CD4-positive, alpha-beta T cell treated with Interleukin-21 for 1 hour (primary cell): ENCODE measurements at places on chromosomes 1 and 21.
A peak's percentile ranks its signal among the peaks of the same experiment; 100 is the strongest.

DNA sequence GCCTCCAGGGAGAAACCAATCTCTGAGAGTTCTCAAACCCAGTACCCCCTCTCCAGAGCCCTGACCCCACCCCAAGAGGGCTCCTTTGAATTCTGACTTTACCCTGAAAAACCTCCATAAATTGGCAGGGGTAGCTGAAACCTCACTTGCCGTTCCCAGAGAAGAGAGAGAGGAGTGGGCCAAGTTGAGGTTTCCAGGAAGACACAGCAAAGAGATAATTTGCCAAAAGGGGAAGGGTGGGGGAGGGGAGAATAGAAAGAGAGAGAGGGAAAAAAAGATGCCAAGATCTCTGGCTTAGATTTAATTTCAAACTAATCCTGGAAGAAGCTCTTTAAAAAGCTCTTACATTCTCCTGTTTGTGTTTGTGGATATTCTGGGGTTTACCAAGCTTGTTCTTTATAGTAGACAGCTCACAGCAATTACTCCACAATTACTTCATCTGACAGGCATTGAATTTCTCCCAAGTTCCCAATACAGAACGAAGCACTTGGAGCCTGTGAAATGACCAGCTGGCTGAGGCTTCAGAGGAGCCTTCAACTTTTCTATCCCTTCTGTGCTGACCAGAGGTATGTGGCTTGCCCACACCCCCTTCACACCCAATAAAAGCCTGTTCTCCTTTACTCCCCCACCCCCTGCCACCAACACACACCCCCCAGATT is 1.1 kb upstream of the GRHL3 start:
- DNase-seq, result no peak

GRCh38 chr1:154883919-154884868 is 14.1 kb upstream of the KCNN3 start:
- DNase-seq, result no peak

- no peak for DNase-seq
These were observed 25.1 kb upstream of the PLEKHA6 start for GRCh38 chr1:204384636-204385352.

DNA sequence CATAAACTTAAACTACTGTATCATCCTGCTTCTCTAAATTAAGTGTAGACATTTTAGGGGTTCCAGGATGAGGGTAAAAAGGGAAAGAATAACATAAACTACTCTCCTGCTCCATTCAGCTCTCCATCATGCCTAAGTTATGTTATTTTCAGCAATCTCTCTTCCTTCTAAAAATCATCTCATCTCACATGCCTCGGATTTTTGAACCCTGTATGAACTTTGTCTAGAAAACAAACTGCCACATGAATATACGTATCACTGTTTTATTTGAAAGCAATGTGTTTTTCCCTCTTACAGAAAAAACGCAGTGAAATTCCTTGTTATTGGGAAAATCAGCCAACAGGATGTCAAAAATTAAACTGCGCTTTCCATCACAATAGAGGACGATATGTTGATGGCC is 32.6 kb downstream of the ZBED6 start:
- no peak for DNase-seq

DNA sequence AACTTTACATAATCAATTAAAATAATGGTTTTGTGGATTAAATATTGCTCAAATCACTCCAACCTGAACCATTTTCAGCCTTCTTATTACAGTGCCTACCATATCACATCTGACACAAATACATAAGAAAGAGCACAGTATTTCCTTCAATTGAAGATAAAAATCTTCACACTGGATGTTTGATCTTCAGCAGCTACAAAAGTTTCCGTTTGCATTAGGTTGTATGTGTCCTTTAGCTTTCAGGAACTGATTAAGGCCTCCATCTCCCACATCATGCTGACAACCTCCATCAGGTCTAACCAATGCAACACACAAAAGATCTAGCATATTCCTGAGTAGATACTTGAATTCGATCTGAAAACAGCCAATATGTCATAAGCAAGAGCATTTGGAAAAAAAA is 195.1 kb upstream of the NR5A2 start:
- no peak for DNase-seq

DNA sequence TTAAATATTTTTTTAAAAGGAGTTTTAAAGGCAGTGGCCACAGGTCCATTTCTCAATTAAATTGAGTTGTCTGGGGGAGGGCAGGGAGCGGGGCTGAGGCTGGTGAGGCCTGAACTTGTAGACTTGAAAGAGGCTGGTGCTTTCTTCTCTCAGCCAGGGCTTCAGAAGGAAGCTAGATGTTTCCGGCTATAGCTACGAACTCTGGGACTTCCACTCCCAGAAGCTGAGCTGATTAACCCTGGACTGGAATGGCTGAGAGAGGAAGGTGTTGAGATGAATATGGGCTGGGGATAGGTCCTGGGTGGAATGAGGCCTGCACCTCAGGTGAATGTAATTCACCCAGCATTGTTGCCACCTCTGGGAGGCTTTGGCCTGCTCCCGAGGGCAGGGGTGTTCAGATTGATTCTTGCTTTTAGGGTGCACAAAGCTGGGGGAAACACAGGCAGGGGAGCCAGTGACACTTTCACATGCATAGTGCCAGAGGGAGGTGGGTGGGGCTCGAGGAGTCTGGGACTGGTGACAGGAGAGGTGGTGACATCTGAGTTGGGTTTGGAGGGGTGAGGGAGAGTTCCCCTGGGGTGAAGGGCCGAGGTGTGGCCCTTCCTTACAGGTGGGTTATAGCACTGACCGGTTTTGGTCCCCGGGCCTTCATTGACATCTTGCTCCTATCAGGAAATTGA is 18.2 kb downstream of the LDLRAP1 start:
- no peak for DNase-seq

GRCh38 chr1:59384443-59384842 is 87.5 kb downstream of the FGGY start:
- DNase-seq, result no peak

- DNase-seq, result no peak
These were observed 3.2 kb upstream of the LAPTM5 start for GRCh38 chr1:30760596-30761324.

GRCh38 chr1:78291872-78292271 is 198.9 kb upstream of the PTGFR start:
- no peak for DNase-seq

DNA sequence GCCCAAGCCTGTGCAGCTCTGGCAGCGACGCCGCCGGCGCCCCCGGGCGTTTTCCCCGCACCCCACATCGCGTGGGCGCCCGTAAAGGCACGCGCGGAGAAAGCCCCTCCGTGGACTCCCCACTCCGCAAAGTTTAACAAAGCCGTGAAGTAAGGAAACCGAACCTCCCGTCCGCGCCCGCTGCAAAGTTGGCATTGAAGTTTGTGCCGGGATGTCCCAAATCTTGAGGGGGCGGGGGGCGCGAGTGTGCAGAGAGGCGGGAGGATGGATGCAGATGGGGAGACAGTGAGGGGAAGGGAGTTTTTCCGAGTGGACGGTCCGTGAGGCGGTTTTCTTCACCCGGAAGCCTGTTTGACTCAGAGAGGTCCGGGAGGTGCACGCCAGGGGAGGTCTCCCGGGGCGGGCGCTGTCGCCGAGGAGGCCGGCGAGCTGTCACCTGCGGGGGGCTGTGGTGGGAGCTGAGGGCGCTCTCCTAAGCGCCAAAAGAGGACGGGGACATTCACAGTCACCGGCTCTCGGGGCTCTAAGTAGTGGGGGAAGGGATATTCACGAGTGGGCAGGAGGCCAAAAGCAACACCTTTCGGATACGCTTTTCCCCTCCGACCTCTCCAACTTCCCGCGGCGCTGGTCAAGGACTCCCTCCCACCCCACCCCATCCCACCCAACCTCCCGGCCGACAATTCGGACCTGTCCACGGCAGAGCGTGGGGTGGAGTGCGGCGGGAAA is 1.3 kb downstream of the WLS start:
- DNase-seq, result no peak

DNA sequence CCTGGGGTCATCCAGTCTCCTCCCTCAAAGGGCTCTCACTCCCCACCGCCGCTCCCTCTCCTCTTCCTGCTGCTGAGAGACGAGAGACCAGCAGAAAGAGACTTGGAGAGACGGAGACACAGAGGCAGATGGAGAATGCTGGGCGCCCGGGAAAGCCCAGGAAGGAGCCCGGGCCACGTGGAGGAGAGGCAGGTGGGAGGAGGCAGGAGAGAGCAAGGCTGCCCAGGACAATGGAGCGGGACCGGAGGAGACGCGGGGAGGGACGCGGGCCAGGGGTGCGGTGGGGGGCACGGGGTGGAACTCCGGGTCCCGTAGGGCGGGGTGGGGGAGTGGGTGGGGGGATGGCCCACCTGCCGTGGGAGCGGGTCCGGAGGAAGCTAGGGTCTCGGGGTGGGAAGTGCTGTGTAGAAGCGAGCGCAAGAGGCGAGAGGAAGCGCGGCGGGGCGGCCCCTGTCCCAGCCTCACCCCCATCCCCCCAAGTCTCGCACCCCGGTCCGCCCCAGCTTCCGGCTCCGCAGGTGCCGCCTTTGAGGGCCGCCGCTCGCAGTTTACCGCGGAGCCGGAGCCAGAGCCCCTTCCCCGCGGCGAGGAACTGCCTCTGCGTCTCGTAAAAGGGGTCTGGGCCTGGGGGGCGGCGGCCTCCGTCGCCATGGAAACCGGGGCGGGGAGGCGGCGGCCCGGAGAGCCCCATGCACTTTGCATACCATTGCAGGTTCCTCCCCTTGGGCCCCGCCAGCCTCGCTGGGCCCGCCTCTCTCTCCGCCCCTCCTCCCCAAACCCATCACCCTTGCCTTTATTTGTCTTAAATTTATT is 11.7 kb upstream of the EPHA2 start:
- peak; percentile 78 for DNase-seq

GRCh38 chr1:157312082-157312812 is 174.1 kb upstream of the ETV3 start:
- no peak for DNase-seq

- DNase-seq, result no peak
These were observed 57.1 kb downstream of the TNFSF18 start for GRCh38 chr1:172993640-172994039.

DNA sequence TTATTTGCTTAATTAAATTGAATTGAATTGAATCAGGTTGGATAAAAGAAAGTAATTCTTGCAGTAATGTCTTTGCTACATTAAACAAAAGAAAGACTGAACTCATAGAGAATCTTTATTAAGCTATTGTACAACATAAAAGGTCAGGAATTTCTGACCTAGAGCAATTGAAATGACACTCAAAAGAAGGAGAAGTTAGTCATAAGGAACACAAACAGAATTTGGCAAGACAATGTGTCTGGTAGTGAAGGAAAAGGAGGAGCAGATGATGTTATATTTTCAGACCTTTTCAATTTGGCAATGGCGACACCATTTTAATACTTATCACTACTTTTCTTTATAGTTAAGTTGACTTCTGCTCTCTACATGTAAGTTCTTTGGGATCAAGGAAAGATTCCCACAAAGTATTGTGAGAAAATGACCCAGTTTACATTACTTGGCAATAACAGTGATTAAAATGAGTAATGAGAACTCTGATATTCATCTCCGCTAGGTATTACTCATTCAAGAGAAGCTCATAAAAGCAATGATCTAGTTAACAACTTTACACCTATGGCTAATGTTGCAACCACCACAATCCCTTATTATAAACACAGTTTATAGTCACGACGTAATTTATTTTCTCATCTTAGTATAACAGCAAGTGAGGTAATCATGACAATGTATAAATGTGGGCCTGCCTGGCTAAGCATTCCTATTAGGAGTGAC is 14.7 kb upstream of the KRTAP21-1 start:
- DNase-seq, result no peak

DNA sequence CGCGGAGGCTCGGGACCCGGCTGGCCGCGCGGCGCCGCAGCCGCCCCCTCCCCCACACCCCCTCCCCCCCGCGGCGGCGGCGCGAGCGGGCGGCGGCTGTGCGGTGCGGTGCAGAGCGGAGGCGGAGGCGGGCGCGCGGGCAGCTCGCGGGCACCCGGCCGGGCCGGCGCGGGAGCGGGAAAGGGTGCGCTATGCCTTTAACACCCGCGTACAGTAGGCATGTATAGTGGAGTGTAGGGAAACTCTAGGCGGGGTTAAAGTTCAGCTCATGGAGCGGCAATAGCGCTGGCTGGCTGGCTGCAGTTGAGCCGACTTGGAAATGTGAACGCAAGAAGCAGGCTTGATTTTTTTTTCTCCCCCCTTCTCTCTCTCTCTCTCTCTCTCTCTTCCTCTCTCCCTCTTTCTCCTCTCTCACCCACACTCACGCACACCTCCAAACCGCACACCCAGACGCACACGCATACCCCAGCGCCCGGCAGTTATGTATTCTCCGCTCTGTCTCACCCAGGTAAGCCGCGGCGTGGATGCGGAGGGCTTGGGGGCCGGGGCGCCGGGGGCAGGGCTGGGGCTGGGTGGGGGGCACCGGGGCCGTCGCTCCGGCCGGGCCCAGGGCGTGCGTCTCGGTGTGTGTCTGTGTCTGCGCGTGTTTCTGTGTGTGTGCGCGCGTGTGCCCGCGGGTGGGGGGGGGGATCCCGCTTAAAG is at the start of gene NFIA:
Gene NFIA, plus strand, starts transcription at position 251 of the 702 bp plus-strand sequence.
- peak; percentile 34 for DNase-seq

- DNase-seq, result no peak
These were observed 35.1 kb upstream of the ADORA3 start for GRCh38 chr1:111538343-111539025.
